T-helper 17 cell (primary cell): ENCODE measurements at places on chromosomes 3 and 15.

GRCh38 chr3:78580681-78581080 is 1187.1 kb downstream of the ROBO1 start:
- DNase-seq, result no peak

DNA sequence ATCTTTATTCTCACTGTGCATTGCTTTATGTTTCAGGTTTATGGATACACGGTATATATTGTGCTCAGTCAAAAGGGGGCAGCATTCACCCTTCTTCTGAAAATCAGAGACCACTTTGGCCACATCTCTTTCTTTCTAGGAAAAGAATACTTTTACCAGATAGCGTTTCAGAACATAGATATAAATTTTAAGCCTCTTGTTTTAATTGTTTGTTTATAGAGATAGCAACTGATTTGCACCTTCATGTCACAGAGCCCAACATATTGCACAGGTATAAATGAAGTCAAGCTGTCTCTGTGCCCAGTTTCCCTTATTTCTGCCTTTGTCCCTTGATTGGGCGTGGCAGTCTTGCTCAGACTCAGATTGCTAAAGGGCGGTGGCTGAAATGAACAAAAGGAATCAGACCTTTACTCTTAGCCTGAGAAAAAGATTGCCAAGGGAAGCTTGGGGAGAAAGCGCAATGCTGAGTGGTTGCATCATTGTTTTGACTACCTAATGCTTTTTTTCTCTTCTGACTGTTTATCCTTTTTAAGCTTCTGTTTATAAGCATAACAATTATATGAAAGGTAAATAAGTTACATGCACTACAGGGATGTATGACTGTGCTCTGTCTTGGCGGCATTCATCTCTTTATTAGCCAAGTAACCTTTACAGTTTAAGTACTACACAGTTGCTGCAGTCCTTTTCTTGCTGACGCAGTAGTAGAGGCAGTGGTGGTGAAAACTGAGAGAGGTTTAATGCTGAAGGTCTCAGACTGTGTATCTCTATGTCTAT is 70.8 kb upstream of the ZBTB20 start:
- no peak for DNase-seq

DNA sequence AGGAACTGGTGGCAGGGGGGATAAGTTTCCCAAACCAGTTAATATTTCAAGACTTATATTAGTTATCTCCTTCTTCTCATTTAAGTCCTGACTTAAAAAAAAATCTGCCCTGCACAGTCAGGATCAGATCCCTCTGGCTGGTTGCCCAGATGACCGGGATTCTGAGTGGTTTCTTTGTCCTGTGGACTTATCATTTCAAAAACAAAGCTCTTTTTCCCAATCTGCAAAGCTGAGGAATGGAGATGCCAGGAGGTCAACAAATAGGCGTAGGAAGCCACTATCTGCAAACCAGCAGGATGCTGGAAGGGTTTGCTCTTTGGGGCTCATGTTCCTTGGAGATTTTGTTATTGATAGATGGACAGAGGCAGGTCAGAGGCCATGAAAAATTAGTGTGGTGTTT is 5.8 kb downstream of the C3orf20 start:
- no peak for DNase-seq

DNA sequence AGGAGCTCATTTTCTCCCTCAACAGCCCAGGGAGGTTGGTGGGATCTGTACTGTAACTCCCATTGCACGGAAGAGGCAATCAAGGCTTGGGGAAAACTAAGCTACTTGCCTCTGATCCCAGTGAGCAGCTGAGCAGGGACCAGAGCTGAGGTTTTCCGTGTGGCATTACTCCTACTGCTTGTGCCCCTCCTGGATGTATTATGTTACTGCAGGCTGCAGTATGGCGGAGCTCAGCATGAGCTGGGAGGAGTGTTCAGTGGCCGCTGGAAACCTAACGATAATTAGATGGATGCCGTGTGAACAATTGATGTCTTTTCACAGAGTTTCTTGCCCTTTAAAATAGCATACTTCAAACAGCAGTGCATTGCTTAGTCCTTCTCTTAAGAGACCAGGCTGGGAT is 2.0 kb upstream of the TPRG1 start:
- no peak for DNase-seq

DNA sequence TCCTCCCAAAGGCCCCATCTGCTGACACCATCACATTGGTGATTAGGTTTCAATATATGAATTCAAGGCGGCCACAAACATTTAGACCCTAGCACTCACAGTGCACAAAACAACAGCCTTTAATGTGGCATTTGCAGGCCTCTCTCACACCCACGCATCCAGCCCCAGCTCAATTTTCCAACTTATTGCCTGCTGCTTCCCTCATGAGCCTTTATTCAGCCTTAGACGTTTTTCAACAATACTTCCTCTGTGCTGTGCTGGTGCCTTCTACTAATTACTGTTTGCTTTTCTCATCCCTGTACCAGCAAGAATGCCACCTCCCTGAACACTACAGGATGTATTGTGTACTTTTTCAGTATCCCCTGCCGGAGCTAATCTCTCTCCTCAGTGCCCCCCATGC is 334.6 kb downstream of the GABRB3 start:
- DNase-seq, result no peak

- no peak for DNase-seq
Observed at GRCh38 chr15:40929660-40930429, 705 bp downstream of the DLL4 start.

- no peak for DNase-seq
Observed at GRCh38 chr3:144141496-144141895, 169.9 kb downstream of the DIPK2A start.

GRCh38 chr3:171195686-171196085 is 169.2 kb upstream of the SLC2A2 start:
- DNase-seq, result no peak

DNA sequence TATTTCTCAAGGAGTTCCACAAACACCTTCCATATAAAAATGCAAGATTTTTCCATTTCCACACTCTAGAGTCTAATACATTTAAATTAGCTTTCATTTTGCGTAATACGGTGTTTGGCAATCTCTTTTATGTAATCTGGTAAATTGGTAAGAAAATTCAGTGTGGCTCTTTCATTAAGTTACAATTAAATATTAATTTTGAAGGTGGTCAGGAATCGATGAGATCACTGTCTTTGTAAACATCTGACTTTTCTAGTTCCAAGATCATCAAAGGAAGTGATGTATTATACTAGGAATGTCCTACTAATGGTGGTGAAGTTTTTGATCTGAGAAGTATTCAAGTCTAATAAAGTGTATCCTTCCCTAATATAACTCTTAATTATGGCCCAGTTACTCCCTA is 1.1 kb upstream of the UTS2B start:
- DNase-seq, result no peak

DNA sequence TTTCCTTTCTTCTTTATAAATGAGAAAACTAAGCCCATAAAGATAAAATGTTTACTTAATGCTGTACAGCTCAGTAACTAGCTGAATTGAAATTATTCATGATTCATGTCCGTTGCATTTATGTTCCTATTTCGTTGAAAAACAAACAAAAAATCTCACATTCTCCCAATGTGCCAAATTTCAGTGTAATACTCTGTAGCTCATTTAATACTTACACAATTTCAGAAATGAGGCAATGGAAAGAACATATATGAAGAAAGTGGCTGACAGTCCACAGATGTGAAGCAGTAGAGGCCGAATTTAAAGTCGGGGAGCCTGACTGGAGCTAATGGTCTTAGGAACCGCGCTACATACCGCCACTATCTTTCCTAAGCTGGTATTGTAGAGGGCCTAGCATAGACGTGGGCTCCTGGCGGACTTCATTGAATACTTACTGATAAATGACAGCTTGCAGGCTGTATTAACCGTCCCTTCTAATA is 651 bp downstream of the PLSCR2 start:
- DNase-seq, result no peak

DNA sequence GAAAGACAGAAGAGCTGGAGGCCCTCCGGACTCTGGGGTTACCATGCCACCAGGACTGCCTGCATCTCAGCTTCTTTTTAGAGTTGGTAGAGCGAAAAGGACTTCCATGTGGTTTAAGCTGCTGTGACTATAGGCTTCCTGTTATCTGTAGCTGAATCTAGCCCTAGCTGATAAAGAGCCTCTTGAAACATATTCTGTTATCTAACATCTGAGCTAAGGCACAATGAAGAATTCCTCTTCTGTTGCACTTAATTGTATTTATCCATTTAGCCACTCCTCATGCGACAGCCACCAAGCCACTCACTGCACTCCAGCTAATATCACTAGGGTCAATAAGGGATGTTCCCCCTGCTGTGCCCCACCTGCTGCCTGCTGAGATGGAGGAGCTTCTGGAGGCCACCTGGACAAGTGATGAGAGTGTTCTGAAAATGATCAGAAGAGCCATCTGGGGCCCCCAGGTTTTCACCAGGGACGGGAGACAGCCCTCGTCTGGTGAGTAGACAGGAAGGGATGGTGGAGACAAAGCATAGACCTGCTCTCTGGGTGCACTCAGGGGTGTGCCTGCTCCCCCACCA is 94.6 kb upstream of the PLXNA1 start:
- no peak for DNase-seq

- DNase-seq, result no peak
Observed at GRCh38 chr15:43317566-43318184, 12.7 kb downstream of the LCMT2 start.

- DNase-seq, result no peak
Observed at GRCh38 chr3:49352281-49352680, 5.9 kb downstream of the GPX1 start.

GRCh38 chr15:91488452-91488851 is 365.1 kb upstream of the SLCO3A1 start:
- DNase-seq, result no peak

DNA sequence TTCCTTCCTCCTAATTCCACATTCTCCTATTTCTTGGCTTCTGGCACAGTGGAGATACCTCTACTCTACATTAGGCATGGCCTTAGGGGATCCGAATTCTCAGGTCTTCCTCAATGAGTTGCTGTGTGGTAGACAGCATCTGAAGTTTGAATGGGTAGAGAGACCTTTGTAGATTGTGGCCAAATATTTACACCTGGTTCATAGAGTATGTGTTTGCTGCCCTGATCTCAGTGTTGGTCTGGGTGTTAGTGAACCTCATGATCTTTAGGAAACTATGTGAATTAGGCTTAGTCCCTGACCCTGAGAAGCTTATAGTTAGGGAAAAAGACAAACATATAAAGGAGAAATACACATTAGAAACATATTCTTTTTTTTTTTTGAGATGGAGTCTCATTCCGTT is 75.8 kb downstream of the LPP start:
- no peak for DNase-seq

DNA sequence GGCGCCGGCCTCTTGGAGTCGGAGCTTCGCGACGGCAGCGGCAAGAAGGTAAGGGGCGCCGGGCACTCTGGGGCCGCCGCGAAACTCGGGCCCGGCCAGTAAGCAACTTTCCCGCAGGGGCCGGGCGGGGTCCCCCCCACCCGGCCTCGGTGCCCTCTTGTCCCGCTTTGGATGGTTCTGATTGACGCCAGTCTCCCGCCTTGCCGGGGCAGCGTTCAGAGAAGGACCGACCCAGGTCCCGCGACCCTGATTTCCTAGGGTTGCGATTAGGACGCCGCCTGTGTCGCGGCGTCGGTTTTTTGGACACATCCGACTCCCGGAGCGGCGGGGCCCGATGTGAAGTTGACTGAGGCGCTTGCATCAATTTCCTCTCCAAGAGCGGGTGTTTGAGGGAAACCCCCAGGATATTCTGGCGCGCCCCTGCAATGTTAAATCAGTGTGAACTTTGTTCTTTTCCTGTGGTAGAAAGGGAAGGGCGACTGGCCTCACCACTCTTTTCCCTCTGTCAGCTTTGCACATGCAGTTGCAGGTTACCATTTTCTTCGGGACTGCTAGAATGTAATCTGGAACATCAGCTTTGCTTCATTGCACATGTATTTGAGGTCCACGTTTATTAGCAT is 755 bp downstream of the PDE8A start:
- DNase-seq, result peak; percentile 58
